ENCODE measurements at places on chromosomes 7 and 10. TPM values are rescaled to one million over a fixed set of nuclear protein-coding genes. Genes with fewer than 3 reads are reported as not detected.

DNA sequence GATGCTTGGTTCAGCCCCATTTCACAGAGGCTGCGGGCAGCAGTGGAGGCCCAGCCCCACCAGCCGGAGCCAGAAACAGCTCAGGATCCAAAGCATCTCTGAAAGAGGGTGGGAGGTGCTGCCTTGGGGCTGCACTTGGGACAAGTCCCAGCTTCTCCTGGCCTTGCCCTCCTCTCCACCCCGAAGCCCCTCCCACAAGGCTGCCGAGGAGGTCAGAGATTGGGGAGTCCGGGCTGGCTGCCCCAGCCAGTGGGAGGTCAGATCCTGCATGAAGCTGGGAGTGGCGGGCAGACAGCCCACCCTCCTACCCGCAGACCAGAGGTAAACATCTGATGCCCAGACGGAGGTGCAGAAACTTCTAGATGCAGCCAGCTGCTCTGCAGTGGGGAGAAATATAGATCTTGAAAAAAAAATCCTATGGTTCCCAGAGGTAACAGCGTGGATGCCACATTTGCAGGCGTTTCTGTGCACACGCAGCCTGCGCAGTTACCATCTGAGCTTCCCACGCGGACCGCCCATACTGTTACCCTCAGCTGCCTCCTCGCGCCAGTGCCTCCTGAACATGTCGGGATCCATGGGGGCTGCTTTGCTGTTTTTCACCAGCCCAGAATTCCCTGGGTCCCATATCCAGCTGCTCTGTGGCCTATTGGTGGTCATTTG is 36.9 kb upstream of the GNA12 start:
- no peak for DNase-seq

DNA sequence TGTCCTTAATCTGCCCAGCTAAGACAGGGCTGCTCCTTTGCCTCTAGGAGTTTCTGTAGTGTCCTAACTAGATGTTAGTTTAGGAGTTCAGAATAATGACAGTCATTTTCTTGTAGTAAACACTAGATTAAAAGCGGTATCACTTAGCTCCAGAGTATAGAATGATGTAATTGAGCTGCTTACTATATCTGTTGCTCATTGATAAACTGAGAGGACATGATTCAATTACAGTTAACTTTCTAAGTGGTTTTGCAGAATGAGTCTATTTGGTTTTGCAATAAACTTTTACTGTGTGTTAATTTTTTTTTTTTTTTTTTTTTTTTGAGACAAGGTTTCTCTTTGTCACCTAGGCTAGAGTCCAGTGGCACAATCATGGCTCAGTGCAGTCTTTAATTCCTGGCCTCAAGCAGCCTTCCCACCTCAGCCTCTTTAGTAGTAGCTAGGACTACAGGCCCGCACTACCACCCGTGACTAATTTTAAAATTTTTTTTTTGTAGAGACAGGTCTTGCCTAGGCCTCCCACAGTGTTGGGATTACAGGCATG is 1.8 kb downstream of the STMP1 start:
- DNase-seq, result no peak

DNA sequence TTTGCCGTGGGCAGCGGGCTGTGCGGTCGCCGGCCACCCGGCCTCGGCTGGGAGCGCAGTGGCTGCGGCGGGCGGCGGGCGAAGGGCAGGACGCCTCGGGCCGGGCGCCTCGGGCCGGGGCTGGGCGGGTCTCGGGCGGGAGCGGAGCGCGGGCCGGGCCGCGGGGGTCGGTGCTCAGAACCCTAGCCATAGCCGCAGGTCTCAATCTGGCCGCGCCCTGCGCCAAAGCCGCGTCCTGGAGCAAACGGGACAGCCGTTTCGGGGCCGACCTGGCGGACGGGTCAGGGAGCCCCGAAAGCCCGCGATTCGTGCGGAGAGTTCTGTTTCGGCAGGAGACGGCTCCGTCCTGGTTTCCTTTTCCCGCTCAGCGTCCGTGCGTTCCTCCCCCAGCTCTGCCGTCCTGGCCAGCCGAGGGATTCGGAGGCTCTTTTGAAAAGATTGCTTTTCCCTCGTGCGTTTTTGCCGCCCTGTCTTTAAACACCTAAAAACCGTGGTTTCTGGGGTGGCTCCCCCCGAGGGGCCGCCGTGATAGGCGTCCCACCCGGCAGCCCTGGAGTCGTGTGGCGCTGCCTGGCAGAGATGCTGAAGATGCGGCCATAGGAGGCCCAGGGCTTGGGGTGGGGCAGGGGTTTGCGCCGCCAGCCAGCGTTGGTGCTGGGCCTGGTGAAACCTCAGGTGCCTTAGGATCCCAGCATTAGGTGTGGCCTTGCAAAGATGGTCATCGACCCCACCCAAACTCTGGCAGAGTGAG is 727 bp downstream of the RET start:
- DNase-seq, result no peak

The NPFFR1 gene
- not detected for total RNA-seq

The C10orf71 gene
- not detected for total RNA-seq

All from activated CD8-positive, alpha-beta T cell treated with anti-CD3 and anti-CD28 coated beads for 36 hours (primary cell).